Hepatic stellate cell (primary cell): ENCODE measurements at places on chromosomes 3 and 15.

GRCh38 chr15:91556926-91557325 is 296.6 kb upstream of the SLCO3A1 start:
- no peak for DNase-seq

DNA sequence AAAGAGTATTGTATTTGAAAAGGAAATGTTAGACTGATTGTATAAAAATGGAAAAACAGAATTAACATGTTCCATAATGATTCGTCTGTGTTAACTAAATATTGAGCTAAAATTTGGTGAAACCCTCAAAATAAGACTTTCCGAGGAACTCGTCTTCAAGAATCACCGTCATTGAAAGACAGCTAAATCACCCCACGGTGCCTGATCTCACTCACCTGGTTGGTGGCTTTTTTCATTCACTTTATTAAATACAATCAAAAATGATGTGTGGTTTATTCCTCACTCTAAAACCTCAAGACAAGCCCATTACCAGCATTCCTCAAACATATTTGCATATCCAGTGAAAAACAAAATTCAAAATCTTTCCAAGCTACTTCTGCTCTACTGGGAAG is 153.9 kb downstream of the FOXP1 start:
- no peak for DNase-seq

DNA sequence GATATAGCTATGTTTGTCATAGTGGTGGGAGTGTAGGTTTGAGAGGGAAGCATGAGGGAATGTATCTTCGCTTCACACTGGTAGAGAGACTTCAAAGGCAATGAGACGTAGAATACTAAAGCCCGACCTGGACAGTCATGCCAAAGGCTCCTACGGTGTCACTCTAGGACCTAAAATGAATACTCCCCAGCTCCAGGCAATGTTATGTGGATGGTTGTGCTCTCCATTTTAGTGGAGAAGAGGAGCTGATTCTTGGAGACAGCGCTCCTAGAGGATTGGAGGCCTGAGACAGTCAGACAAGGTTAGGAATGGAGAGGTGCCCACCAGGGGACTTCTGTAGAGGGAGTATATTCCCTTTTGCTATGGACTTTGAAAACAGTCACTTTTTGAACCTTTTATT is 260.1 kb downstream of the MEX3B start:
- DNase-seq, result no peak

- no peak for DNase-seq
These were observed 101.2 kb downstream of the PLCH1 start for GRCh38 chr3:155643581-155644165.

GRCh38 chr3:195906865-195907683 is 1.3 kb downstream of the TNK2 start:
- no peak for DNase-seq

DNA sequence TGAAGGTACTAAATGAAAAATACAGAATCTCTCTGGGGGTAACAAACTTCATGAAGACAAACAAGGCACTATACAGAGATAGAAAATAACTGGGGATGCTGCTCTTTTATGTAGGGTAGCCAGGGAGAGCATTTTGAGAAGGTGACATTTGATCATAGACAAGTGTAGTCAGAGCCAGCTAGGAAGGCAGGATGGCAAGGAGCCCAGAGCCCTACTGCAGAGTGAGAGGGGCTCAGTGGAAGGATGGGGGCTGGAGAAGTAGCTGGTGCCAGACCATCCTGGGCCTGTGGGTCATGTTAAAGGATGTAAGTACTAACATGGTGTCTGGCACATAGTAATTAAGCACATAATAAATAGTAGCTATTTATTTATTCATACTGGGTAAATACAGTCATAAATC is 133.6 kb downstream of the MEIS2 start:
- DNase-seq, result no peak

DNA sequence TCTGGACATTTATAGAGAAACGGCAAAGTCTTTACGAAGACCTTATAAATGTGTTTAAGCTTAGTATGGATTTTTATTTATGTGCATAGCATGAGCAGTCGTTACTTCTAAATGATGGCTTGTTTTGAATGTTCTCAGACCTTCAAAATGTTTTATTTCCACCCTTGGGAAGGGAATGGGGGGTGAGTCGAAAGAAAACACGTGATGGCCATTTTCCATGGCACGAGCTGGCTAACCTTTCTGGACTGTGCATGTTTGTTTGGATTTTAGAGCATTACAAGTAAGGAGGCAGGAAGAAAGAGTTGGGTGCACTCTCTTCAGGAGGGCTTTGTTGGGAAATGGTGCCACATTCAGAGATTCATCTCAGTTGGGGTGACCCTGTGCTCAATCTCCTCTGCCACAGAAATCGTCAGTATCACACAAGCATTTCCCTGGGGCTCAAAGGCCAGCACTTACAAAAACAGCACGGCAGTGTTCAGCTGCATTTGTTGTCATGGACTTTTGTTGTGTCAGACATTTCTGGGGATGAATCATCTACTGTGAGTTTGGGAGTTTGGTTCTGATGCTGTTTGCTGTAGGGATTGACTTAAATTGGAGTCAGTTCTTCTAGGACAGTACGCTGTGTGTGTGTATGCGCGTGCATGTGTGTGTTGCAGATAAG is 52.3 kb upstream of the ADAMTS9 start:
- peak; percentile 35 for DNase-seq

- no peak for DNase-seq
These were observed 253.0 kb downstream of the RAP2B start for GRCh38 chr3:153414982-153415381.

DNA sequence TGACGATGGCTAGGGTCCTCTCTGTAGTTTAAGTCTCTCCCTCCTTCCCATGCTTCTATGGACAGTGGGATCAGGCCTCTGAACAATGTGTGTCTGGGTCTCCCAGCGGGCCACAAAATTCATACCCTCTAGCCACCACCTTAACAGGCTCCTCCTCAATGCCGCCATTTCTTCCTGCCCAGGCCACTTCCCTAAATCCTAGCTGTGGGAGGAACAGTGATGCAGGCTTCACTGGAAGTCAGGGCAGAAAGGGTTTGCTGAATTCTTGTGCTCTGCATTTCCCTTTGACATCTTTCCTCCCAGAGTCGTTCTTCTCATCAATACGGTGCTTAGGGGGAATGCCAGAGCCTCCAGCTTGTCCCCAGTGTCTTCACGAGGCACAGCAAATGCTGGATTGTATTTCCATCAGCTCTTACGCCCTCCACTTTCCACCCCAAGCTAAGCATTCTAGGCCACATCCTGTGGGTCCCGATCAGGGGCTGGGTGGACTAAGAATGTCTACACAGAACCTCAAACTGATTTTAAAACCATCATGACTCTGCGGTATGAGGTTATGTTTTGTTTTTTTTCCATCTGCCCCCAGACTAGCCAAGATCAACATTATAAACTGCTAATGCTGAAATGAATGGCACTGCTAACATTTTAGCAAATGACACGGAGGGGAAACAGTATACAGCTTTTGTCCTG is 11.9 kb upstream of the LDHAL6B start:
- no peak for DNase-seq

DNA sequence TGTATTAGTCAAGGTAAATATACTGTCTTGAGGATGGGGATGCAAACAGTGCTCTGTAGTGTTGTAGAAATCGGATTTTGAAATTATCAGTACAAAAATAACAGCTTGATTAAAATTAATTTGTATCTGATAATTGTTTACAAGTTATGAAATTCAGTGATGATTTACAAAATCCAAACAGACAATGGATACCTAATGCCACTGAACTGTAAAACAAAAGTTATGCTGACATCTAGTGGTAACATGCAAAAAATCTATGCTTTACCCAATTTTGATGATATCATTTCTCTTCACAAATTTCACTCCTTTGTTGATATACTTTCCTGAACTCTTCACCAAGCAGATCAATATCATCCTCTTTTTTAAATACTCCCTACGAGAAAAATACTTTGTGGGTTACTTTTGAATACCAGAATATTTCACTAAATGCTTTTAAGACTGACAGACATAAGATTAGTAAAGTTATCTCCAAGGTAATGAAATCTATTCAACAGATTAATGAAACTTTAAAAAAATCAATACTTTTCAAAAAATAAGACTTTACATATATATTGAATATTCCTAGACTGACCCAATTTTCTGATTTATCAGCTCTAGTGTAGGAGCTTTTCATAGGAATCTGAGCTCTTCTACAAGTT is 36.0 kb downstream of the MNS1 start:
- peak; percentile 12 for DNase-seq

- no peak for DNase-seq
These were observed 29.3 kb downstream of the SLC4A7 start for GRCh38 chr3:27454914-27455313.

- DNase-seq, result no peak
These were observed 32.5 kb downstream of the TCF12 start for GRCh38 chr15:56950979-56951378.

- DNase-seq, result peak; percentile 77
These were observed 201.3 kb upstream of the TPM1 start for GRCh38 chr15:62841269-62841628.

GRCh38 chr3:13785853-13786436 is 93.9 kb downstream of the WNT7A start:
- DNase-seq, result no peak

DNA sequence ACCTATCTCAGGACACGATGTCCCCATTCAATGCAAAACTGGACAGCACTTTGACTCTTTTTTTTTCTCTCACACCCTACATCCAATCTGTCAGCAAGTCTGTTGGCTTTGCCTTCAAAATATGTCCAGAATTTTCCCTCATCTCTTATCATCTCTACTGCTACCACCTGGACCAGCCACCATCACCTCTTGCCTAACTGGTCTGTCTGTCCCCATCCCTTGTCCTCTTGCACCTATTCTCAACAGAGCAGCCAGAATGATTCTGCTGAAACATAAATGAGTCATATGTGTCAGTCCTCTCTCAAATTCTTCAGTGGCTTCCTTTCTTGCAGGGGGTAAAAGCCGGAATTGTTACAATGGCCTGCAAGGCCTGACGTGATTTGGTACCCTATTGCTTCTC is 105.8 kb downstream of the CYP19A1 start:
- no peak for DNase-seq

DNA sequence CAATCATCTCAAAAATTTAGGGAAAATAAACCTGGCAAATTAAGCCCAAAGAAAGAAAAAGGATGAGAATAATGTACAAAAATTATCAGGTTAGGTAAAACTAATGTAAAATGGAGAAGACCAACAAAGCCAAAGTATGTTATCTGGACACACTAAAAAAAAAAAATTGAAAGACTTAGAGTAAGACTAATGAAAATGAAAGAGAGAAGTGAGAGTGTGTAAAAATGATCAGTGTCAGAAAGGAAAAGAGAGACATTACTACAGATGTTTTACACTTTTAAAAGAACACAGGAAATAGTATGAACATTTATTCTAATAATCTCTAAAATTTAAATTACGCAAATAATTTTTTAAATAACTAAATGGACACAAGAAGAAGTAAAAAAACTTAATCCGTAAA is 573.3 kb upstream of the NR2F2 start:
- no peak for DNase-seq

DNA sequence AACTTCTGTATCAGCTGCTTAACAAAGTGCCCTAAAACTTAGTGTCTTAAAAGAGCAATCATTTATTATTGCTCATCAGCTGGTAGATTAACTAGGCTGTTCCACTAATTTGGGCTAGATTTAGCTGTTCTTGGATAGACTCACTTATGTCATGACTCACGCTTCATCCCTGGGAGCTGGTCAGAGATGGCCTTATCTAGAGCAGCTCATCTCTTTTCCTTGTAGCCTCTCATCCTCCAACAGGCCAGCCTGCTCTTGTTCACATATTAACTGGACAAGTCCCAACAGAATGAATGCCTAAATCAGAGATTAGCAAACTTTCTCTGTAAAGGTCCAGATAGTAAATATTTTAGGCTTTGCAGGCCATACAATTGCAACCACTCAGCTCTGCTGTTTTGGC is 66.9 kb upstream of the PLAAT1 start:
- no peak for DNase-seq

- no peak for DNase-seq
These were observed 45.5 kb downstream of the LIMD1 start for GRCh38 chr3:45640091-45640507.

- DNase-seq, result no peak
These were observed 722.1 kb upstream of the DPPA4 start for GRCh38 chr3:110059431-110059830.

DNA sequence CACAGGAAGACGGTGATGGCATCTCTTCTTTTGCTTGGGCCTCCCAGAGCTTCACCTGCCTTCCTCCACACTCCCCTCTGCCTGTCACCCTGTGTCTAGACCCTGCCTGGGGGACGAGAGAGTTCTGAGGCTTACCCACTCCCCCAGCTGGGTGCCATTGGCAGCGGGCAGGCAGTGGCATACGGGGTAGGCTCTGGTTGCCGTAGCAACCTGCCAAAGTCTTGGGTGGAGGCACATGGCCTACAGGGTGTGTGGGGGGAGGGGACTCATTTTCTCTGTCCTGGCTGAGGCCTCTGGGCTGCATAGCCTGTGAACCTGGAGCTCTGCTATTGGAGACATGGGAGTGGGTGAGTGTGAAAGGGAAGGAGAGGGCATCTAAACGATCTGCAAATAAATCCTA is 4.4 kb downstream of the INSYN1 start:
- no peak for DNase-seq

DNA sequence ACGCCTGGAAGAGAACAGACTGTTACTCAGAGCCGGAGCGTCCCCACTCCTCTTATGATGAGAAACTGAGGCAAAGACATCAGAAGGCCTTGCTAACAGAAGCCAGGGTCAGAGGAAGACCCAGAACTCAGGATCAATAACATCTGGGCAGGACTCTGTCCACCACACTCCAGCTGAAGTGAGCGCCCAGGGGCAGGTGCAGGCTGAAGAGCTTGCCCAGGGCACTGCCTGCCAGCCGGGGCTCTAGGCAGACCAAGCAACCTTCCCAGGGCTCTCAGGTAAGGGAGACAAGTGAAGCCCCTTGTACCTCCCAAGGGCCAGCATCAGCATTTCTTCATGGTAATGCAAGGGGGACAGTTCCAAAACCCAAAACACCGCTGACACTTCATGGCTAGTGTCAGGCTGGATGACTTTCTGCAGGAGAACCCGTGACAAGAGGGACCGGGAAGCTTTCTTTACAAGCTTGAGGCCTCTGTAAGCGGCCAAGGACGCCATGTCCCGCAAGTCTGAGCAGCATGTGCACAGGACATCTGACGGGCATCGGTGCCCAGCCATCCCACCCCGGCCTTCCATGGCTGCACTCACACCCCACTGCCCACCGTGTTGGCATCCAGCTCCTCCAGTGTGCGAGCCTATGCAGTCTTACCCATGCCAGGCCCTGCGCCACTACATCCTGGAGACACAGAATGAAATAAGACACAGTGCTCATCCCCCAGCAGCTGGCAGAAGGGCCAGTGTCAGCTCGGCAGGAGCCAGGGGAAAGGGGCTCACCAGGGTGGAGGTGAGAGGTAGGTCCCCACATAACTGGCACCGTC is 14.1 kb downstream of the XXYLT1 start:
- DNase-seq, result no peak
